ENCODE measurements at places on chromosomes 5 and 9.
A peak's percentile ranks its signal among the peaks of the same experiment; 100 is the strongest.

DNA sequence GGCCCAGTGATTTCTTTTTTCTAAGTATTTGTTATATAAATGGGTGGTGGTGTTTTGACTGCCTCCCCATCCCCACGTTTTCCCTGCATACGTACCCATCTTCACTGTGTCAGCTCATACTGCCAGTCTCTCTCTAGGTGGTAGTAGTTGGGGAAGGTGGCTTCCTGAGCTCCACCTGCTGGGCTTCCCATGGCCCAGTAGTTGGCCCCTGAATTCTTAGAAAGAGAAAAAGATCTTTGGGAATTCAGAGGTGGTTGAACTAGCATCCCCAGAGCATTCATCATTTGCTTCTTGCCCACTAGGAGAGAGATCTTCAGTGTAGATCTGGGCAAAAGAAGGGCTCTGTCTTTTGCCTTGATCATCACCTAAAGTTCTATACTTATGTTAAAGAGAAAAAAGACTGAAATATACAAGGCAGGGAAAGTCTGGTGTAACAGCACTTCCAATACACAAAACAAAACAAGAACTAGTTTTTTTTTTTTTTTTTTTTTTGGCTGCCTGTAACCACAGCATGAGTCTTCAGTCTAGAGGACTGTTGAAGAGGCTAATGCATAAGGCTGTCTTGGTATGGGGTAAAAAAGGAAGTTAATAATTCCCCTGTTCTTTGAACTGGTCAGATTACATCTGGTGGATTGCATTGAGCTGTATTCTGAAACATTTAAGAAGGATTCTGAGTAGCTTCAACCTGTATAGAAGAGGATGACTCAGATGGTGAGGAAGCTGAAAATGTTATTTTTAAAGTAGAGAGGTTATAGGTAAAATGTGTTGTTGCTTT, 128.7 kb downstream of the ATG10 start:
- DNase-seq: peak; percentile 35

GRCh38 chr5:107456281-107456715, 214.4 kb downstream of the EFNA5 start:
- peak; percentile 53 for DNase-seq

DNA sequence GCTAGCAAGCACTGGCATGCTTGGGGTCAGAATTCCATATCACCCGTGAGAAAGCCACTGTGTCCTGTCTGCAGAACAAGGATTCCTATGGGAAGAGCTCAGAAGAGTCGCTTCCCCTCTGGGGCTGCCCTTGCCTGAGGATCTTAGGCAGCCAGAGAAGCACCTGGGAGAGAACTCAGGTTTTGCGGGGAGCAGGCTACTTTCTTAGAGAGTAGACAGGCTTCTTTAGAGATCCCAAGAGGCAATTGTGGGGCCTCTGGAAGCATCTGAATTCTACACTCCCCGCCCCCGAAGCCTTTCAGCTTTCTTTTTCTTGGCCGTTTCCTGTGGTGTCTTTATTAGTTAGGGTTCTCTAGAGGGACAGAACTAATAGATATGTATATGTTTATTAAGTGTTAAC, 40.9 kb downstream of the PHF2 start:
- DNase-seq: no peak

- DNase-seq: peak; percentile 31
Measured at GRCh38 chr9:134066526-134066912, 1.3 kb downstream of the BRD3 start.

- no peak for DNase-seq
Measured at GRCh38 chr5:149283626-149284480, 12.2 kb downstream of the AFAP1L1 start.

DNA sequence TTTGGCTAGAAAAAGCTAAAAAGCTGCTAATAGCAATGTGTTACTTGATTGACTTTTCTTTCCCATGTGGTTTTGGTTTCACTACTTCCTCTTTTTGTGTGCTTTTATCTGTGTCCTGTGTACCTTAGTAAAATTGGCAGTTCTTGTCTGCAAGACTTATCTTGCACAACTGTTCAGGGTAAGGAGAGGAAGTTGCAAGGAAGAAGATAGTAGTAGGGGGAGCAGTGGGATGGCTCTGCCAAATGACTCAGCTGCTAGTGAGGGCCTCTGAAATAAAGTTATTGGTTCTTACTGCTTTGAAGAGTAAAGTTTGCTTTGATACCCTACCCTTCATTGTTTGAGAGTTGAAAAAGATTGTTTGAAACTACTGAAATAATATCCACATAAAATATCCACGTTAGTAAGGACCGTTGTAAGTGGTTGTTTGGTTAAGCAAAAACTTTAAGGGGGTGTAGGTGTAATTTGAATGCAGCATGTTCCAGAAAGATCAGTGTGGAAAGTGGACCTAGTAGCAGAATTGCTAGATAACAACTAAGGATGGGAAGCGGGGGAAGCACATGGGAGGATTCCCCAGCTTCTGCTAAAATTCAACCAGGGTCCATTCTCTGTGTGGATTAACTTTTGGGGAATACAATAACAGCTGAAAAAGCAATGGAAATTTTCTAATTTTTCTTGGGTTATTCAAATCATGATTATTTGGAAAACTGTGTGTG, 123.5 kb downstream of the SCAMP1 start:
- peak; percentile 87 for DNase-seq

- no peak for DNase-seq
Measured at GRCh38 chr5:65800775-65801174, 78.8 kb downstream of the NLN start.

GRCh38 chr5:22728610-22729009, 124.5 kb downstream of the CDH12 start:
- DNase-seq: no peak

DNA sequence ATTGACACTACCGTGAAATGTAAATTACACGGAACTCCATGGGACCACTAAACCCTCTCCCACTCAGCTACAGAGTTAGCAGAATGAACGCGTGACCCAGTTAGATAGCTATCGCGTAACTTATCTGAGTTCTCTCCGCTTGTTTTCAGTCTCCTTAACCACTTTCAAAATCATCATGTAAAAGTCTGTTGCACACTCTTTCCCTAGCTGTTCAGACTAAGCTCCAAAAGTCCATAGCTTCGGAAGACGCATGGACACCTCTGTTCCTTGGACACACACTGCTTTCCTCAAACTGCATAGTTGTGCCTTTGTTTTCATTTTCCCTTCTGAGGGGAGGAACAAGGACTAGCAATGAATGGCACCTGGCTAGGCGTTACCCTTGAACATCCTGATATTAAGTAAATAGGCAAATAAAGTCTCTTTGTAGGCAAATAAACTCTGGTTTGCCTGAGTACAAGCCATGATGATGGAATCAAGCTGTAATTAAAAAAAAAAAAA, 83.3 kb downstream of the DAPK1 start:
- no peak for DNase-seq

DNA sequence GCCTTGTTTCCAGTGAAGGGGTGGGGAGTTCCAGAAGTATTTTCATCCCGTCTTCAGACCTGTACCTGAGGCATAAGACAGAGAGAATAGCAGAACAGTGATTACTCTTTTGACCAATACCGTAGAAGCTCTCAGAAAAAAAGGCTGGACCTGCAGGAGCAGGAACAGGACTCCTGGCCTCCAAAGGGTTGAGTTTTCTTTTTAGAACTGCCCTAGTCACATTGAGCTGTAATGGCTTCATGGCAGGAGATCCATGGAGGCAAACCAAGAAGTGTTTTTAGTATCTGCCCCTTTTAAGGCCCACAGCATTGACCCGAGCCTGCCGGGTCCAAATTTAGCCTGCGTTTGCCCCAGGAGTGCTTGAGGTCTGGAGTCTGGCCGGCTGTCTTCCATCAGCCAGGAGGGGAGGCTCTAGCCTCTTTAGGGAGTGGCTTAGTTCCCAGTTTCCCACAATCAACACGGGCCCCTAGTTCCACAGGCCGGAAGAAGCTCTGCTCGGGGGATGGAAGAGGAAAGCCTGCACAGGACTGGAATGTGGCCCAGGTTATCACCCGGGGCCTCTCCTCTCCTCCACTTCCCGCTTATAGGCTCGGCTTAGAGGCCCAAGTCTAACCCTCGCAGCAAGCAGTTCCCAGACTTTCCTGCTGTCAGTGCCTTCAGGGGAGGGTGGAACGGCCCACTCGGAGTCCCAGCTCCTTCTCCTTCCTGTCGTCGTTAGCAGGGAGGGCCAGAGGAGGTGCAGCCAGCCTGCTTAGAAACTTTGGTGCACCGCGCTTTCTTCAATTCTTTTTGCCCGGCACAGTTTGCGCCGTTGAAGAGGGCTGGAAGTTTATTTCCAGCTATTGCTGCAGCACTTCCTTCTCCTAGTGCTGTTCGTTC, 80.7 kb downstream of the C9orf152 start:
- DNase-seq: peak; percentile 92

GRCh38 chr5:103918668-103919367, 356.2 kb upstream of the NUDT12 start:
- DNase-seq: peak; percentile 44

GRCh38 chr5:395921-396530, 47.0 kb upstream of the EXOC3 start:
- DNase-seq: no peak

DNA sequence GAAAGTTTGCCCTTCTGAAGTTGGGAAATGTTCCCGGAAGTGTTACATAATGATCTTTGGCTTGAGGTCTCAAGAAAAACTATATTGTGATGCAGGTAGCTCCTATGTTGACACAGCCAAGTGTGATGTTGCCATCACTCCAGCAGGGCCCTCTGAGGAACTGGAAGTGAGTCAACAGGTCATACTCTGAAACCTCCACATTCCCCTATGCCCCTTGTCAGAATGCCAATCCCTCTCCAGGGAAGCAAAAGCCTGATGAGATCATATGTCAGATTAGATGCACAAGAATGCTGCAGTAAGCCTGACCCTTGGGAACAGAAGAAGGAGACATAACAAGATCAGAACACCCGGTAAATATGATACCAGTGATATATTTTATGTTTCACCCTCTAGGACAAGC, 66.8 kb upstream of the ITGA2 start:
- DNase-seq: peak; percentile 93

GRCh38 chr9:89808076-89808755, 203.4 kb downstream of the GADD45G start:
- peak; percentile 66 for DNase-seq

DNA sequence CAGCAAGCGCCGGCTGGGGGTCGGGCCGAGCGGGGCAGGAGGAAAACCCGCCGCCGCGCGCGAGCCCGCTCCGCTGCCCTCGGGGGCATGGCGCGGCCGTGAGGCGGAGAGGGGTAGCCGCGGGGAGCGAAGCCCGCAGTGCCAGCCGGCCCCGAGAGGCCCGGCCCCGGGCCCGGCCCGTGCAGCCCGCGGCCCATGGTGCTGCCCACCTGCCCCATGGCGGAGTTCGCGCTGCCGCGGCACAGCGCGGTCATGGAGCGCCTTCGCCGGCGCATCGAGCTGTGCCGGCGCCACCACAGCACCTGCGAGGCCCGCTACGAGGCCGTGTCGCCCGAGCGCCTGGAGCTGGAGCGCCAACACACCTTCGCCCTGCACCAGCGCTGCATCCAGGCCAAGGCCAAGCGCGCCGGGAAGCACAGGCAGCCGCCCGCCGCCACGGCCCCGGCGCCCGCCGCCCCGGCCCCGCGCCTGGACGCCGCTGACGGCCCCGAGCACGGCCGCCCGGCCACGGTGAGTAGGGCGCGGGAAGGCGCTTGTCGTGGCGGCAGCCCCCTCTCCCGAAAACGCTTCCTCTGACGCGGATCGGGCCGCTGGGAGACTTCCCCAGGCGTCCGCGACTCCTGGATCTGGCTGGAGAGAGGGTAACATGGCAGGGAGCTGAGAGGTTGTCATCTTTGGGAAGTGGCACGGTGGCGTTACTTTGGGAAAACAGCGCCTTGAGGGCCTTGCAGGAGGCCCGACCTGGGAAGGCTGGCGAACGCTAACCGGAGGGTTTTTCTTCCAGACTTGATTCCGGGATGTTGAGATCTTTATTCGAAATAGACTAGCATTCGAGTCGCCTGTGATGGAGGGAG, 523 bp downstream of the MAML1 start:
- no peak for DNase-seq

GRCh38 chr5:180080486-180081280, 9.1 kb upstream of the RNF130 start:
- no peak for DNase-seq

DNA sequence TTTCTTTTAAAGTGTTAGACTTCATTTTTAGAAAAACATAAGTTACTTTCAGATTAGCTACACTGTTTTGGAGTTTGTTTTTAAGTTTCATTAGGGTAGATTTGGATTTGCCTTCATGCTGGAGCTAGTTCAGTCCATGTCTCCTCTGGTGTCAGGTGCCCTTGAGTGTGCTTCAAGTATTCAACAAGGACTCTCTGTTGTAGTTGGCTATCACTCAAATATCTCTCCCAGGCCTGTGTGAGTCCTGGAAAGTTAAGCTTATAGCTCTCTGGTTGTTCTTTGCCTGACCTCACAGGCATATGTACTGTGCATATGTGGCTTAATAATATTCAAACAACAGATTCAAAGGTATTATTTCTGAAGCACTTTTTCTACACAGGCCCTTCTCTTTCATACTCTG, 45.4 kb downstream of the PTBP3 start:
- peak; percentile 18 for DNase-seq

DNA sequence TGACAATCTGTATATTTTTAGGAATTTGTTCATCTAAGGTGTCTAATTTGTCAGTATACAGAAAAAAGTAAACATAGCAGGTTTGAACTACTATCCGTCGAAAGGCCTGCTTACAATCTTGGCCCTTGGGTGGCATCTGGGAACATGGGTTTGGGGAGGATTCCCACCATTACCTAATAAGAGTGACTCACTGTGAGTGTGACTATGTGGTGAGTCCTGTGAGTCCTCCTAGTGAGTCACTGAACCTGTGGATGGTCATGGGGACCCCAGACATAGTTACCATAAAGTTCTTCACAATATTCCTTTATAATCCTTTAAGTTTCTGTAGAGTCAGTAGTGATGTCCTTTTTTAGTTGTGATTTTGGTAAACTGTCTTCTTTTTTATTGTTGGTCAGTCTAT, 37.0 kb downstream of the RNF130 start:
- peak; percentile 45 for DNase-seq

DNA sequence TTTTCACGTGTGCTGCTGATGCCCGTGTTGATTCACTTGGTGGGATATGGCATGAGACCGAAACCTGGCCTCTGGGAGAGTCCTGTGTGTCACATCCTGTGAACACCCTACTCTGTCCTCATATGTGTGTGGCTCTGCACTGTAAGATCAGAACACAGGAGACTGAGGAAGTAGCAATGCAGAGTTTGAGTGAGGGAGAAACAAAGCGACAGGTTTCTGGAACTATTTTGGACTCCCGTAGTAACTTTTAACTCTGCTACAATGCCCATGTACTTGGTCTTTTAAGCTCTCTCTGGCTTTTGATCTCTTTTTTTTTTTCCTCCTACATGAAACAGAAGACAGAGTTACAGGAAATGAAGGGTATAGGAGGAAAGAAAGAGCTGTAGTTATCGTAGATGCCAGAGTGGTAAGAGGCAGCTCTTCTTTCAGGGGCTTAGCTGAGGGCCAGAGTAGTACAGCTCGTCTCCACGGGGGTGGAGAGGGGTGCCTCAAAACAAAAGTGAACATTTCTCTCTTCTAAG, 26.6 kb downstream of the GRAMD2B start:
- DNase-seq: peak; percentile 40

DNA sequence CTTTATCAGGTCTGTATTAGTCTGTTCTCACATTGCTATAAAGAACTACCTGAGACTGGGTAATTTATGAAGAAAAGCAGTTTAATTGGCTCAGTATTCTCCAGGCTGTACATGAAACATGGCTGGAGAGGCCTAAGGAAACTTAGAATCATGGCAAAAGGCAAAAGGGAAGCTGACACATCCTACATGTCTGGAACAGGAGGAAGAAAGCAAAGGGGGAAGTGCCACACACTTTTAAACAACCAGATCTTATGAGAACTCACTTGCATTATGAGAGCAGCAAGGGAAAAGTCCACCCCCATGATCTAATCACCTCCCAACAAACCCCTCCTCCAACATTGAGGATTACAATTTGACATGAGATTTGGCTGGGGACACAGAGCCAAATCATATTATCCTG, 132.1 kb downstream of the PCSK1 start:
- DNase-seq: no peak

Data from amniotic epithelial cell (primary cell).